NCI-H82 (cell line): ENCODE measurements at places on chromosomes 6 and 20.
A peak's percentile ranks its signal among the peaks of the same experiment; 100 is the strongest.

DNA sequence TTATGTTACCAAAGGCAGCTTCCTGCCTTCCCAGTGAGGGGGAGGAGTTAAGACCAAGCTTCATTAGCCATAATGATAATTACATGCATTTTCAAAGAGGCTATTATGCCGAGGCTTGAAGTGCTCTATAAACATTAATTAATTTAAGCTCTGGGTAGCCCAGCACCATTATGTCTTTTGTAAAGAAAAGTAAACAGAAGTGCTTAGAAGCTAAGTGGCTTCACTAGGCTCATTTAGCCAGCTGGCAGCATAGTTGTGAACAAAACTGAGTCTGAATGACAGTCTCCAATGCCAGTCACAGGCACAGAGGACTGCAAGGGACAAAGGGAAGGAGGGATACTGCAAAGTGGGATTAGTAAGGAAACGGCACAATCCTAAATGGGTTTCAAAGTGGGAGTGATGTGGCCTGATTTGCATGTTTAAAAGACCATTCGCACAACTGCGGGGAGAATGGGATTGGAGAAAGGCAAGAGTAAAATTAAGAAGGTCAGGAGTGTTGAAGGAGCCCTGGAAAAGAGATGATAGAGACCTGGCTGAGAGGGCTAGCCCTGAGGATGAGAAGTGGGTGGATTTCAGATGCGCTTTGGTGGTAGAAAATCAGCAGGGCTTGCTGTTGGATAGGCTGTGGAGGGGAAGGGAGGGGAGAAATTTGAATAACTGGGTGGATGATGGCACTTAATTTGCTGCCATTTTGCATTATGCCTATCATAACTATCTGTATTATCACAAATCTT is 20.1 kb upstream of the ISM1 start:
- peak; percentile 94 for DNase-seq

DNA sequence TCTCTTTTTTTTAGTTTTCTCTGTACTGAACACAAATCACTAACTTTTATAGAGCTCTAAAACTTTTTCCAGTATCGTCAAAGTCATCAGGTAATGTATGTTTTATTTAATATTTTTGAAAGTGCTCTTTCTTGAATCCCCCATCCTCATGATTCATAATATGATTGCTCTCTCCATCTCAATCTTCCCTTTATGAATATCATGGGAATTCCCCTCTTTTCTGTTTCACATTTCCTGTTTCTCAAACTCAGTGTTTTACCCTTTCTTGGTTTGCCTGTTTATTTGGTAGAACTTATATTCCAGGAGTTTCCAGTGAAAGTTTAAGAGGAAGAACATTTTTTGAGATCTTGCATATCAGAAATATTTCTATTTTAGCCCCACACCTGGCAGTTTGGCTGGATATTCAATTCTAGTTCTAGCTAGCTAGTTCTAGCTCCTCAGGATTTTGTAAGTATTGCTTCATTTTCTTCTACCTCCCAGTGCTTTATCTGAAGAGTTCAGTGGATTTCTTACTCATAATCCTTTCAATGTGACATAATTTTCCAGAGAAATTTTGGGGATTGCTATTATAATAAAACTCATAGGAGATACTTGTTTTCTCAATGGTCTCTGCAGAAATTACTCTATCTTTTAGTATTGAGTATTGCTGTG is 6.1 kb upstream of the C6orf58 start:
- DNase-seq: no peak

DNA sequence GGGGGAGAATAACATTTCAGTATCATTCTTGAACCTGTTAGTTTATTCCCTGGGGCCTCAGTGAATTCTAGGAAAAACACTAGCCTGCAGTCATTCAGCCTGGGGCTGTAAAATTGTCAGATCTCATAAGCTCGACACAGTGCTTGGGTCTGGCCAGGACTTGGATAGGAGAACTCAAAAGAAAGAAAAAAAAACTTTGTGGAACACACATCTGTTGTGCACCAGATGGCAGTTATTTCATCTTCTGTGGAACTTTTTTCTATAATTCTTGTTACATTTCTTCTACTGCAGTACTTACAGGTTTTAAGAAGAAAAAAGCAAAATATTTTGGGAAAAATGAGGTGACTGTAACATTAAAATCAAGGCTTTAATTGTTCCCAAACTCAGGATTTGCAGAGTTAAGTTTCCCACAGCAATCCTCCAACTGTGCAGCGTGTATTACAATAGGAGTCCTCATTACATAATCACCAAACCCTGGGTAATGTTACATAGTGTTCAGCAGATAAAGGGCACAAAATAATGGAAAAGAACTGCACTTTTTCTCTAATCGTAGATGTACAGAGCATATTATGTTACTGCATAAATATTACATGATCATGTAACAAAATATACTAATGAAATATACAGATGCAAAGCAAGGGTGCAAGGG is 531.1 kb upstream of the CITED2 start:
- peak; percentile 31 for DNase-seq

- no peak for DNase-seq
Observed at GRCh38 chr6:128007658-128008057, 106.8 kb upstream of the THEMIS start.

GRCh38 chr6:105601541-105602236 is 198.8 kb upstream of the PREP start:
- no peak for DNase-seq

DNA sequence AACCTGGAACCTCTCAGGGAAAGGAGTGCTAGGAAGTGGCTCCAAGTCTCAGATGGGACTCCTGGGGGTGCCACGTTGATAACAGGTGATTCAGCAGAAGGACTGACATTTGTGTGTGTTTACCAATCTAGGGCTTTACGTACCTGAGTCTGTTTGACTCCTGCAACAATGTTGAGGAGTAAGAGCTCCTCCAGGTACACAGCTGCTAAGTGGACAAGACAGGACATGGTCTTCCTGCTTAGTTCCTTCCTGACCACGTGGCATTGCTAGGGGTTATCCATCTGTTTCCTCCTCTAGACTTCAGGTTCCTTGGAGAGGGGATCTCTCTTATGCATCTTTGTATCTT is 164.5 kb upstream of the SLC24A3 start:
- DNase-seq: no peak

DNA sequence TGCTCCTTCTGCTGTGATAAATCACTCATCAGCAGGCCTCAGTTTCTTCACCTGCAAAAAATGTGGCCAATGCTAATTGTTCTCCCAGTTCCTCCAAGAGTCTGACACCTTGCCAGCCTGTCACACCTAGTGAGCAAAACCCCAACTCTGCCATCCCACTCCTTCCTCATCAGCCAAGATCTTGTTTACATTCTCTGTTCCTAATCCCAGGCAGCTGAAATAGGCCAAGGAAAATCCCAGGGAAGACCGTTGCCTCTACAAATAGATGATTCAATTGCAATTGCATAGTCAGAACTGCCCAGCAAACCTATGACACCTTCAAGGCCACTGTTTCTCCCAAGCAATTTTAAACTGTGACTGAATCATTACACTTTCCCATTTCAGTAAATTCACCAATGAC is 78.7 kb downstream of the GMDS start:
- no peak for DNase-seq

GRCh38 chr6:158669145-158670035 is 19.5 kb downstream of the SYTL3 start:
- no peak for DNase-seq

GRCh38 chr6:66173587-66173986 is 466.6 kb upstream of the EYS start:
- DNase-seq: no peak

DNA sequence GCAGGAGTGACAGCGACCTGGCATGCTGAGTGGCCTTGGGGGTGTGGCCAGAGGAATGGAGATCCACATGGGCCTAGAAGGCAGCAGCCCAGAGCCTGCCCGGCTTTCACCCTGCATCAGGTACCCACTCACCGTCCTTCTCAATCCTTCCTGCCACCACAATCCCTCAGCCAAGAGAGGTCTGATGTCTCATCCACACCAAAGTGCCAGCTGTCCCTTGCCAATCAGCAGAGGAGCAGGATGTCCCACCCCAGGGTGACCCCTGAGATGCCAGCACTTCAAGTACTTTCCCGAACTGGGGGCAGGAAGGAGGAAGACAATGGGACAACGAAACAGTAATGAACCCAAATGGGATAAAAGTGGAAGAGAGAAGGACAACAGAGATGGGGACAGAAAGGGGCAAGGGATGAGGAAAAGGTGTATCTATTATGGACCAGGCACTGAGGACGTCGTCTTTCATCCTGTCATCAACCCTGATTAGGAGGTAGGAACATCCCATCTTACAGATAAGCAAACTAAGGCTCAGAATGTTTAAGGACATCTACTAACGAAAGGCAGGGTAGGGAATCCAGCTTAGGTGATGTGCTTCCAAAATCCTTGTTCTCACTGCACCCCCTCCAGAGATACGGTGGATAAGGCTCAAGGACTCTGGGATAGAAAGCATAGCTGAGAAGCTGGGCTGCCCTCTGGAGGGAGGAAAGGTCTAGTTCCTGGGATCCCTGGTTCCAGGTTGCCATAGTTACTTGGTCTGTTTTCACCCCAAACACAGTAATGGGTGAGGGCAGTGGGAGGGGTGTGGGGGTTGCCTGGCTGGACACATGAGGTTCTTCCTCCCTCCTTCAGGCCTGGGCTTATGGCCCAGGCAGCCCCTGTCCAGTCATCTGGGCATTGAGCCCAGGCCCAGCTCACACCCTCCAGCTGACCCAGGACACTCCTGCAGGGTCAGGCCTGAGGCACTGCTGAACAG is 4.5 kb upstream of the TNXB start:
- peak; percentile 32 for DNase-seq

DNA sequence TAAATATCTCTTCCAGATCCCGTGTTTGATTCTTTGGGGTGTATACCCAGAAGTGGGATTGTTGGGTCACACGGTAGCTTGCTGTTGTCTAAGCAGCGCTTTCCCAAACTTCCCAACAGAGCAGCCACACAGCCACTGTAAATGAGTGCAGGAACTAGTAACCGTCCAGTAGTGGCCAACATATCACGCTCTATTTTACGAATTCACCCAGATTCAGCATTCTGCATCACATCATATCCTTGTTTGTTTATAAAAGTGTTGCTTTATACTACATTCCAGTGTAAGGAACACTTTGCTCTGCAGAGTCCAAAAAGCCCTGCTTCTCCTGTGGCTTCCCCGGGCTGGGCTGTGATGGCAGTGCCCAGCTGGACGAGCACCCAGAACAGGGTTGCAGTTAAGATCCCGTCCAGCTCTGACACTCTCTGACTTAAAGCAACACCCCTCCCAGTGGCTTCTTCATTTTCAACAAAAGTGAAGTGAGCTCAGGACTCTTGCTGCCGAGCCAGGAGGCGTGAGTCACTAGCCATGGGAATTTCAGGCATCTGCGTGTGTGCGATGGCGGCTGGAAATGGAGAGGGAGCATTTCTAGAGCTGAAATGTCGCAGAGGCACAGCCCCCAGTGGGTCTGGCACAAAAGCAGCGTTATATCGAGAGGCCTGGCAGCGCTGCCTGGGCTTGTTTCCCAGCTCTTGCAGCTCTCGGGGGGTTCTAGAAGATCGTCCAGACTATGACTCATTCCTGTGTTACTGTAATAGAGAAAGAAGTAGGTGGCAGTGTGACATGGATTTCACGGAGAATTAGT is 216.3 kb upstream of the ECI2 start:
- DNase-seq: no peak

GRCh38 chr20:7940341-7940740 is at the start of gene HAO1:
Gene HAO1 (minus strand): TSS chr20:7940458. CDS start chr20:7940422, 36 bp downstream.
- no peak for DNase-seq

DNA sequence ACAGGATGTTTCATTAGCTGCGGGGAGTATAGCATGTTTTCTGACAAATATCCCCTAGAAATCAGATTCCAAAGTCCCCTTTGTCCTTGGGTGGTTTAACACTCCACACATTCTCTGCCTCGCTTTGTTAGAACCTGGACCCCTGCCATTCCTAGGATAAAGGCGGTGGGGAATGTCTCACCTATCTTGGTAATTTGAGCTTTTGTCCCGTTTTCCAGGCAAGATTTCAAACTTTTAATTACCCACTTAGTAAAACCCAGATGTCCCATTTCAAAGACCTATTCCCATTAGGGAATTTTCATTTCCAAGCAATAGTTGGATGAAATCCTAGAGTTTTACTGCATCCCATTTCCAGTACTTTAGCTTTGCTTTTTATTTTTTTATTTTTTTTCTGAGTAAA is 501.0 kb upstream of the MAP3K7 start:
- DNase-seq: no peak

DNA sequence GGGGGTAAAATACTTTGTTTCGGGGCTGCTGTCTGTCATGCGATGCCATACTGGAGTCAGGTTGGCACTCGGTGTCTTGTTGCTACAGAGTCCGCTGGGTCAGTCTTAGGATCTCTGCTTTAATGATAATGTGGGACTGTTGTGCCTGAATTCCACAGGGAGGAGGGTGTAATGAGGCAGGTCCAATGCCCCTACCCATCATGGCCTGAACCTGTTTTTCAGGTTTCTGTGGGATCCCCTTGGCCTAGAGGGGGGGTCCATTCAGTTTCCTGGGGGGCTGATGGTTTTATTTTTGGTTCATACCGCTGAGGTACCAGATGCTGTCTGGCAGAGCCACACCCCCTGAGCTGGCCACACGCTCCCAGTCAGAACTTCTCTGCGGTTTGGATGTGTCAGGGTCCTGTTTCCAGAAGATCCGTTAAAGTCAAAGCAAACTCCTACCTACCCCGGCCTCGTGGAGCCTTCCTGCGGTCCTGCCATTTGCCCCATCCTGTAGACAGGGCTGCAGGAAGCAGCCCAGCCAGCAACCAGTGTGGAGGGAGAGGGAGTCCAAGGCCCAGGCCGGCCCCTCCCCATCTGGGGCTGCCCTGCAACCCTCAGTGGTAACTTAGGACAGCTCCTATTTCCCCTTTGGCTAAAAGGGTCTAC is 69.7 kb downstream of the TCP11 start:
- no peak for DNase-seq

GRCh38 chr20:32638848-32639247 is 34.9 kb downstream of the C20orf203 start:
- no peak for DNase-seq

DNA sequence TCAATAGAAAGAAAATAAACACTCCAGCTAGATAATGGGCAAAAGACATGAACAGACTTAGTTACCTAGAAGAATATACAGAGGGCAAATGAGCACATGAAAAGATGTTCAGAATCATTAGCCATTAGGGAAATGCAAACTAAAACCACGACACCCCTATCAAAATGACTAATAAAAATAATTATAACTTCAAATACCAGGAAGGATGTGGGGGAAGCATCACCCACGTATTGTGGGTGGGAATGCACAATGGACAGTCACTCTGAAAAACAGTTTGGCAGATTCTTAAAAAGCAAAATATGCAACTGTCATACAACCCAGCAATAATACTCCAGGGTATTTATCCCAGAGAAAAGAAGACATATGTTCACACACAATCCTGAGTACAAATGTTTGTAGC is 92.6 kb downstream of the DLL1 start:
- no peak for DNase-seq
